Globus pallidus (tissue), 1 donor: ENCODE measurements at places on chromosomes 7 and 10.

GRCh38 chr7:71652510-71652909 is 520.6 kb downstream of the GALNT17 start:
- no peak for DNase-seq

DNA sequence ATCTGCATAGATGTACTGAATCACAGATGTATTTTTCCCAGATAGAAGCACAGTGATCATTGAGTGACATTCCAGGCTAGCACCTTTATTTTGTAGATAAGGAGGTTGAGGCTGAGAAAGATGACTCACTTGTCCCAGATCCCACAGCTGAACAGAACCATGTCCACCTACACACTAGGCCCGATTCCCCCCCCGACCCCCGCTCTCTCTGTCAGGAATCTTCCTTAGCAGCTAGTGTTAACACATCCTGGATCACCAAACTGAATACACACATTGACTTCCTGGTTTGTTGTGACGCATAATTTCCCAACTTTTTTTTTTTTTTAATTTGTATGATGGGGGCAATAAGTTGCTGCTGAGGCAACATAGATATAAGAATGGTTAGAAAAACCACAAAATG is 5.2 kb downstream of the SFMBT2 start:
- no peak for DNase-seq

- DNase-seq = no peak
Observed at GRCh38 chr10:87079106-87079836, 15.4 kb downstream of the GLUD1 start.

DNA sequence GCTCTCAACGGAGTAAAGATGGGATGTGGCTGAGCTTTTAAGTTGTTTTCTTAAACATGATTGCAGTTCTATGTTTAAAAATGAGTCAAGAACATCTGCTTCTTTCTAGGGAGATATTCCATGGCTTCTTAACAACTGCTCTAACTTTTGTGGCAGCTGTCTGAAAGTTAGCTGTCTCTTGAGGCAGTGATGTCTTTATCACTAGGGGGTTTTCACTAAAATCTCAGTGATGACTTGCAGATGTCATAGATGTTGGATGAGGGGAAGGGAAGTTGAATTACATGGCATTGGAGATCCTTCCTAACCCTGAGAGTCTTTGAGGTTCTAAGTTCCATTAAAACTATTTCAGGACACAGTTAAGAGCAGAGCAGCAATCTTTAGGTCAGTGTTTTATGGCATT is 43.5 kb downstream of the PRKG1 start:
- no peak for DNase-seq

DNA sequence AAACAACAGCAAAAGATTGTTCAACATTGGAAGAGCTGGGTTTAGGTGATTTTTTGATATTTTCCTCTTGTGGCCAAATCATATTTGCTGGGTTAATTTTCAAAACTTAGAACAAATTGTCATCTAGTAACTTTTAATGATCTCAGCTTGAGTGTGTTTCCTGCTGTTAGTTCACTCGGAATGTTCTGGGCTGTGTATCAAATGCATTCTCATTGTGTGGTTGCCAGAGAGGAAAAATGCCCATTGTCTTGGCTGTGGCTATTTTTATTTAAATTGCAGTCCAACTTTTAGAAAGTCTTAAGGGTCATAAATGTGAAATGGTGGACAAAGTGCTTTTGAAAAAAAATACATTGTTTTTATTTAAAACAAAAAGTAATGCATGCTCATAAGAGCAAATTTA is 542.0 kb downstream of the TNS3 start:
- DNase-seq = peak; percentile 29

GRCh38 chr10:103899312-103899711 is 18.7 kb downstream of the STN1 start:
- no peak for DNase-seq

GRCh38 chr10:16832351-16833080 is 15.3 kb upstream of the RSU1 start:
- no peak for DNase-seq

- peak; percentile 88 for DNase-seq
Observed at GRCh38 chr10:72260239-72260975, 13.3 kb upstream of the DDIT4 start.

DNA sequence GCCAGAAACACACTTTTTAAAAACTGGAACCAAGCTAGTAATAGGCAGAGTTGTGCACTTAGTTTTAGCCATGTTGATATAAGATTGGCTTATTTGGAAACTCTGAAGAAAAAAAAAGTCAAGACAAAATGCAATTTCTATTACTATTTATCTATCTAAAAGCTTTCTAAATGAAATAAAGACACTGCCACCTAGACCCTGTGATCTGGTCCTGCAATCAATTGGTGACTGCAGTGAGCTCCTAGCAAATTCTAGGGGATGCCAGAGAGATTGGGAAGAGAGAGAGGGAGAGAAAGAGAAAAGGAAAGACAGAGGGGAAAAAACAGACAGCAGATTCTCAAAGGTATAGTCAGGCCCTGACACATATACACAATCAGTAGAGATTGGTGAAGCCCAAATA is 25.3 kb downstream of the SORCS1 start:
- no peak for DNase-seq

- DNase-seq = no peak
Observed at GRCh38 chr10:118516716-118517115, 78.7 kb downstream of the PRLHR start.

DNA sequence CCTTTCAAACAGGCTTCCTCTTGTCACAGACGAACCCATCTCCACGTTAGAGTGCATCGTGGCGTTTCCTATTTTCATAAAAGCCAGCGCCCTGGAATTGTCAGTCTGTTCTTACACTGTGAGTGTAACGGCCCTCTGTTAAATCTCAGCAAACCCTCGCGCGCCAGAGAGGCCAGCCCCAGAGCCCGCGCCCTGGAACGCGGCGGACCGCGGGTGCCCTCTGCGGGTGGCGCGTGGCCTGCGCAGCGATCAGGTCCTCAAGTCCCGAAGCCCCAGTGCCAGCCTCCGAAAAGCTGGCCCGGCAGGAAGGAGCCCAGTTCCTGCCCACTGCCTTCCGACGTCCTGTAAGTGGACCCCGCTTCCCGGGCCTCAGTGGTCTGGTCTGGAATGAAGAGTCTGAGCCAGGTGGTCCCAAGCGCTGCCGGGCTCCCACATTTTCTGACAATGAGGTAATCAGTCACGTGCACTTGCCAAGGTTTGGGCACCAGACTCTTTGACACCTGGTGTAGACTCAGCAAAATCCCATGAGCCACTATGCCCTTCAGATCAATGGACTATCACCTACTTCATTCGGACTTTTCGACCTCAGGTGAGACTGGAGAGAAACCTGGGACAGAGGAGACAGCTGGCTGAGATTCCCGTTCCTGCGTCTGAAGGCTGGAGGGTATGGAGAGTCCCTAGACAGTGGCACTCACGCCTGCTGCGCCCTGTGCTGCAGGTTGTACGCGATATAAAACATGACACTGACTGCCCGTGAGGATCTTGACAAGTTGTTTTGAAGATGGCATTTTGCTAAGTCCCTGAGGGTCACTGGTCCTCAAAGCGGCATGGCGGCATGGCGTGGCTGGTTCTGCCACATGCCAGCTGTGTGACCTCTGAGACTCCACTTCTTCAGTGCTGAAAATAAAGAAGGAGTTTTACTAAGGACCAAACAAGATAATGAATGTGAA is 109.4 kb upstream of the LANCL2 start:
- DNase-seq = peak; percentile 70

GRCh38 chr7:50336894-50337703 is 32.6 kb downstream of the IKZF1 start:
- no peak for DNase-seq

DNA sequence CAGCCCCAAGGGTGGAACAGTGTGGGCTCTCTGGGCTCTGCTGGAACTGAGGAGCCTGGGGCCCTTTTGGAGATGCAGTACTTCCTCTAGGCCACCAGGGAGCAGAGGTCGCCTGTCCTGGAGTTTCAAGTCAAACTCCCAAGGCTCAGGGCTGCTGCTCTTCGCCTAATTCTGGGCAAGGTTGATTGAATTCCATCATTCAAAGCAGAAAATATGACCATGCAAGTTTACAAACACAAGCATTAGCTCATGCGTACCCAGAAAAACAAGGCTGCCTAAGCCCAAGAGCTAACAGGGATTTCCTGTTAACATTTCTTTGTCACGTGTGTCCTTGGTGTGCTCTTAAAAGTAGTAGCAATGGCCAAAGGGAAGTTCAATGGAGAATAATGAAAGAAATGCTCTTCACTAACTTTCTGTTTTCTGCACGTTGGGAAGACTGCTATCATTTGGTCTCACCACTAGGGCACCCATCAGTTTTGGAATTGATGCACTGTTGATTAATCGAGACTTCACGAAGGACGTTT is 20.1 kb downstream of the LDB3 start:
- DNase-seq = peak; percentile 77

- DNase-seq = no peak
Observed at GRCh38 chr7:124459101-124460055, 306.2 kb downstream of the GPR37 start.

GRCh38 chr7:51340029-51340838 is 23.6 kb upstream of the COBL start:
- no peak for DNase-seq

DNA sequence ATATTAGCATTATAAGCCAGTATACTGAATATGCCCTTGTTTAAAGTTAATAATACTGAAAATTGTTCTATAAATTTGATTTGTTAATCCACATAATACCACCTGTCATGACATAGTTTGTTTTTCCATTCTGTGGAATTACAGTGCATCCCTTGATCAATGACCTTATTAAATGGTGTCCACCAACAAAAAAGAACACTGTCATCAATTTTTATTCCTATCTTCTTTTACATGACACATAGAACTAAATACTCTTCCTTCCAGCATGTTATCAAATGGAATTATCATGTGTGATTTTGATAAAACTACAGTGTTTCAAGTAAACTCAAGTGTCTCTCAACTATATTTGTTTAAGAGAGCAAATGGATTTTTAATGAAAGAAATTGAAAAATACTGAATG is 221.8 kb upstream of the MBL2 start:
- no peak for DNase-seq

DNA sequence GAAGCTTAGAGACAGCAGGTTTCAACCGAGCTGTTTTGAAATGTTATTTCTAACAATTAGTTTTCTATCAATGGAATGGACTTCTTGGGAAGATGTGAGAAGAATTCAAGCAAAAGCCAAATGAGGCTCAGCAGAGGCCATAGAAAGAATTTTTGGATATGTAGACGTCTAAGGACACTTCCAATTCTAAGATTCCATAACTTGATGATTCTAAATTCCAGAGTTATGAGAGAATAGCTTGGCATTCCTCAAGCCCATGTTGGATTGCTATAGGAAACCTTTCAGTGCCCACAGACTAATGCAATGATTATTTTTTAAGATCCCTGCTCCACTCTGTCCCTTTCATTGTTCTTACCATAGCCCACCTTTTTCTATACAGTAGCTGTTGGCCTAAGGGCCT is 77.2 kb upstream of the PALS2 start:
- no peak for DNase-seq

- DNase-seq = no peak
Observed at GRCh38 chr10:91032611-91033206, 111.8 kb upstream of the ANKRD1 start.

DNA sequence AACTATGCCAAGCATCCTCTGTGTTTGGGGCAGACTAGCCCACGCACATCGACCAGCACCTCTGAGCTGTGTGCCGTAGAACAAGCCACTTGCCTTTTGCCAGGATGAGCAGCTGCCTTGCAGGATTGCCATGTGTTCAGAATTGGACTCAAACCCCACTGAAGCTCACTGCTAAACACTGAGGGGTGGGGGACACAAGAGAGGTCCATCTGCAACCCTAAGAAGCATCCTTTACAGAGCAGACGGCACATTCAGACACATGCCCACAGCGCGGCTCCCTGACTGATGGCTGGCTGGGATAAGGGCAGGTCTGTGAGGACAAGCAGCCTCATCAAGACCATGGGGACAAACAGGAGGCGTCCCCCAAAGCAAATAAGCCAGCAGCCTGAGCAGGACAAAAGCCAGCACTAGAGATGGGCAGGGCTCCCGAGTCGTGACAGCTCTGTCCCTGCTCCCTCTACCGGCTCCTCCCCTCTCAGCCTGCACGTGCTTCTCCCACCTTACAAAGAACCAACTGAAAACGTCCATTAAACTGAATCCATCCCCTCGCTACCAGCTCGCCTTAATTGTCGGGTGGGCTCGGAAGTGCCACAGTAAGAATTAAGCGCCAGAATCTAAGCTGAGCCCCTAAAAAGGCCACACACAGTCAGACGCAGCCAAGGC is 114.2 kb downstream of the PRKAG2 start:
- DNase-seq = no peak

GRCh38 chr10:58439632-58440364 is 54.6 kb downstream of the TFAM start:
- DNase-seq = no peak

DNA sequence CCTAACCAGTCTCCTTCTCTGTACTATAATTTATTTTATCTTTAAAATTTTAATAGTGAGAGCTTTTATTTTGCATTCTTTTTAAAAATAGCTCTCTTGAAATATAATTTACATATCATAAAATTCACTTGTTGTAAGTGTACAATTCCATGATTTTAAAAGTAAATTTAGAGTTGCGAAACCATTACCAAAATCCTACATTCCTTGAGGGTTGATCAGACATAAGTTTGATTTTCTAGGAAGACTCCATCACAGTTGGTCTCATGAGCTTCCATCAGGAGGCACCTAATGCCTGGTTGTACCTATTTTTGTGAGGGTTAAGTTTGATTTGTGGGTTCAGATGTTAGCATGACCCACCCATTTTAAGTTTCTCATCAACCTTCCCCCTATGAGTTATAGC is 108.1 kb downstream of the BMPER start:
- DNase-seq = no peak

DNA sequence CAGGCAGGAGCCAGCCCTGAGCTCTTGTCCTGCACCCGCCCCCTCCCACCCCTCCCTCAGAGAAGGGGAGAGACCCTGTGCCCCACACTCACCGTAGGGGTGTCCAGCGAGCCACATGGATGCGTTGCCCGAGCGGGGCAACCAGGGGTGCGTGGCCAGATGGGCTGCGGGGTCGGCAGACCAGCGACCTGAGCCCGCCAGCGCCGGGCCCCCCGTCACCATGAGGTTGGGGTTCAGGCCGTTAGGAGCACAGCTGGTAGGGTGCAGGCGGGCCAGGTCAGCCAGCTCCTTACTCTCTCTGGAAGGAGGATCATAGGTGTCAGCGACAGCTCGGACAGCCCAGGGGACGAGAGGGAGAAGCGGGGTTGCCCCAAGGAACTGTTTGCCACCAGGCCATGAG is 46.4 kb downstream of the TNRC18 start:
- no peak for DNase-seq

DNA sequence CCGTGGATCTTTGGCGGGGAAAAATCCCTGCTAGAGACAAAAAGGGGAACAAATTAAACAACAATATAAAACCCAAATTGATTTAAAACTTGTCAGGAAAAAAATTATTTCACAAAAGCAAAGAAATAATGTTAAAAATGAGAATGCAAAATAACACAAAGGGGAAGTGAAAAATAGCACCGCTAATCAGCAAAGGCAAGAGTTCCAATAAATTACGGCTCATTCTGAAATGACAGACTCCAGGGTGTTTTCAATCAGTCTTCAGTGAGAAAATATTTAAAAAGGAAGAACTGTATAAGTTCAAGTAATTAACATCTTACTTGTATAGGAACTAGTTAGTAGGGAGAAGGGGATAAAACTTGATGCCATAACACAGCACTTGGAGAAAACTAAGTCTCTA is 336.8 kb downstream of the LRRTM3 start:
- DNase-seq = no peak

- DNase-seq = no peak
Observed at GRCh38 chr7:16644636-16645592, 640 bp downstream of the ANKMY2 start.
